Mammary epithelial cell (primary cell): ENCODE measurements at places on chromosomes 2 and 18. TPM values are rescaled to one million over a fixed set of nuclear protein-coding genes. Genes with fewer than 3 reads are reported as not detected.

- DNase-seq, result no peak
Measured at GRCh38 chr2:227491386-227491785, 19.4 kb downstream of the AGFG1 start.

- no peak for DNase-seq
Measured at GRCh38 chr2:68156419-68156818, 1.3 kb upstream of the PNO1 start.

DNA sequence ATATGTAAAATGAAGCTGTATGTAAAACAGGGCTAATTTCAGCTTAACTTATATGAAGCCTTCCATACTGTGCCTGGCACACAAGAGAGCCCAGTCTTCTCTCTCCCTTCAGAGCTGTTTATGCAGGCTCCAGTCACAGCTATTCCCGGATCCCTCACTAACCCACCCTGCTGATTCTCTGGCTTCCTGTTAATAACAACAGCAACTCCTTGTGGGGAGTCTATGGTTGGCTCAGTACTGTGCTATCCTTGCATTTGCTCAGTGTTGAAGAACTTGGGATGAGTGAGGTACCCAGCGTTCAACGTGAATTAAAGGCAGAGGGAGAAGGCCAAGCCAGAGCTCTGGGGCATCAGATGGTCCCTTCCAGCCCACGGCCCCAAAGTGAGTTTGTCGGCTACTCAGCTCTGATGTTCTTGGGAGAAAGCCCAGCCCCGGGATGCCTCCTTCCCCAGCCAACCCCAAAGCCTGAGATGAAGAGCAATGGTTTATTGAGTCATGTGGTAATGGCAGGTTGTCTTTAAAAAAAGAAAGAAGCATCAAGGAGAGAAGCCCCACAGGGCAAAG is 43.2 kb downstream of the PSD4 start:
- DNase-seq, result no peak

DNA sequence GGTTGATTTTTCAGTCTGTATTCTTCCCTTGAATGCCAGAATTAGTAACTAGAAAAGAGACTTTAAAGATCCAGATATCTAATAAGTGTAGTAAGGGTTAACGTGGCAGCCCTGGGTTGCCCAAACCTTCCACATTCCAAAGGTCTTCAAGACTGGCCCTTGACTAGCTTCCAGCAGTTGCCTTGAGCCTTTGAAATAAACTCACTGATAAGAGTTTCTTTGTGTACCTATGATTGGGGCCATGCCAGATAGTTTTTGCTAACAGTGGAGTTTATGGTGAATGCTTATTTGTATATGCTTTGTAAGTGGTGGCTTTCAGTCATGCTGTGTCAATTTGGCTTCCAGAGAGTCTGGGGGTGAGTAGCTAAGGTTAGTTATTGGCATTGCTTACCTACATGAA is 722.3 kb downstream of the RNF144A start:
- no peak for DNase-seq

DNA sequence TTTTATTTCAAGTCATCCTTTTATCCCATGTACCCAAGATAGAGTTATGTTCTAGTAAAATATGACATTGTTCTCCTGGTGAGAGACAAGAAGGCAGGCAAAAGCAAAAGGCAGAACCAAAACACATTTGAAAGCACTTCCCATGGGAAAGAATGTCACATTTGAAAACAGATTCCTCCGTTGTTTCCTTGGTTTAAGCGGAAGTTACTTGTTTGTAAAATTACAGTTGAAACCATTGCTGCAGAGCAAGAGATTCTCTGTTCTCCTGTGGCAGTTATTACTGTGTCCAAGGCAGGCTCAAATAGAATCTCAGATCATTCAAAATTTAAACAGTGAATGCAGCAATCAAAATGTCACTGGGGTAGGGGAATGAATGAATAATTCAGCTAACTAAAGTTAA is 149.6 kb downstream of the MTCL1 start:
- no peak for DNase-seq

DNA sequence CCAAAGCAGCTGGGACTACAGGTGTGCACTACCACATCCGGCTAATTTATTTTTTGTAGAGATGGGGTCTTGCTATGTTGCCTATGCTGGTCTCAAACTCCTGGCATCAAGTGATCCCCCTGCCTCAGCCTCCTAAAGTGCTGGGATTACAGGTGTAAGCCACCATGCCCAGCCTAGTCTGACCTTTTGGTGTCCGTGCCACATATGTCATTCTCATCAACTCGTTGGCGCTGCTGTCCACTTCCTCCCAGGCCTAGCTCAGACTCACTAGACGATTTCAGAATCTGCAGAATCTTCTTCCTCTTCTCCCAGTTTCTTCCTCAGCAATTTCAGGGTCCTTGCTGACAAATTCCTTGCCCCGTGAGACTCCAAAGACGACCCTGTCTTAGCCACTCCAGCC is 39.8 kb upstream of the DNMT3A start:
- no peak for DNase-seq

- no peak for DNase-seq
Measured at GRCh38 chr2:37489041-37489456, 144.6 kb downstream of the QPCT start.

GRCh38 chr18:7370375-7370774 is 139.5 kb downstream of the LRRC30 start:
- no peak for DNase-seq

DNA sequence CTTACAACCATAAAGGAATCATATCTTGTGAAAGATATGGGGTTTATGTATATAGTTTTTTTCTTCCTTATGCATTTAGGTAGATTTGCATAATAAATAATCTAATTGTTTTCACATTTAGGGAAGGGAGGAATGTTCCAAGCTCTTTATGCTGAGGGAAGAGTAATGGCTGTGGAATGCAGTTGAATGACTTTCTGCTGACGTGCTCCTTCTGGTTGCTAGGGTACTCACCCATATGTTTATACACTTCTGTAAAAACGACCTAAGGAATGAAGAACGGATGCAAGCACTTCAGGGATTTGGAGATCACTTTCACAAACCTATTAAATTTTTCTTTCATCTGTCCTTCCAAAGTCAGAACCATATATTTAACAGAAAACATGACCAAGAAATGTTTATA is 29.2 kb upstream of the PPP4R1 start:
- peak; percentile 92 for DNase-seq

- DNase-seq, result no peak
Measured at GRCh38 chr2:201432621-201433393, 18.5 kb downstream of the TRAK2 start.

DNA sequence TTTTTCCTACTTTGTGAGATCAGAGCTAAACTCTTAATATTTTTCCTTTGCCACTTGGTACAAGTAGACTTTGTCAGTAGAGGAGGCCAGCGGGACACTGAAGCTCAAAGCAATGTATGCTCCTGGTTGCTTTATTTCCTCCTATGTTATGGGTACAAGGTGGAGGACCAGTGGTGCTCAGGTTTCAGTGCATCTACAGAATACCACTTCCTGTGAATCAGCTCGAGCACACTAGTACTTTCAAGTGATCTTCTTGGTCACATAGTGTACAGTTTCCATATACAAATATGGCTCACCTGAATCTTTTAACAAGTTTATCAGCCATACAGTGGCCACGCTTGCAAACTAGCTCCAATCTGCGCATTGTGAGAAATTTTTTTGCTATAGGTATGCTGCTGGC is 1674.8 kb upstream of the TMEFF2 start:
- DNase-seq, result no peak

- DNase-seq, result no peak
Measured at GRCh38 chr2:41061356-41061755, 609.5 kb upstream of the SLC8A1 start.

DNA sequence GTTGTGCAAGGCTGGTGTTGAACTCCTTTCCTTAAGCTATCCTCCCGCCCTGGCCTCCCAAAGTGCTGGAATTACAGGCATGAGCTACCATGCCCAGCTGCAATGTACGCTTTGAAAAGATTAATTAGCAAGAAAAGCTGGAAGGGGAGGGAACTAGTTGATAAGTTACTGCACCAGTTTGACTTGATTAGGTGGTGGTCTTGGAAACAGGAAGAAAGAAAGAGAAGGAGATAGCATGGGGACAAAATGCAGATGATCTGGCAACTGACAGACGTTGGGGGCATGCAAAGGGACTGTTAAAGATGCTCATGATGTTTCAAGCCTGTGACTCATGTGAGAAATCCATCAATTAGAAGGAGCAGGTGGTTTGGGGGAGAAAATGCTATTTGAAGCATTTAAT is 68.6 kb downstream of the PLEKHM3 start:
- DNase-seq, result no peak

GRCh38 chr18:69757733-69758132 is 189.9 kb downstream of the CD226 start:
- DNase-seq, result peak; percentile 21

DNA sequence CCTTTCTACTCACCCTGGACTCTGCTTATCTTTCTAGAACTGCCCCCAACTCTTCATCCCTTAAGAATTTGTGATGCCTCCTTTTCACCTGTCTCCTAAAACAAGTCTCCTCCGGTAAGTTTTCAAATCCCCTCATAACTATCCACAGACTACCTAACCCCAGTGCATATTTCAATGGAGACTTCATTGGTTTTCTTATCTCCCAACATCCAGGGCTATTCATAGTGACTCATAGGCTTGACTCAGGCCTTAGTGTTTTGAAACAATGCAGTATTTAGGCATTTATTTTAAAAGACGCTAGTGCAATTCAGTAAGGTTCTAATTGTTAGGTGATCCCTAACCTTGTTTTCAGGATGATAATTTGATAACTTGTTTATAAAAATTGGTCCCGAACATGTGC is 399.2 kb downstream of the CPS1 start:
- peak; percentile 75 for DNase-seq

DNA sequence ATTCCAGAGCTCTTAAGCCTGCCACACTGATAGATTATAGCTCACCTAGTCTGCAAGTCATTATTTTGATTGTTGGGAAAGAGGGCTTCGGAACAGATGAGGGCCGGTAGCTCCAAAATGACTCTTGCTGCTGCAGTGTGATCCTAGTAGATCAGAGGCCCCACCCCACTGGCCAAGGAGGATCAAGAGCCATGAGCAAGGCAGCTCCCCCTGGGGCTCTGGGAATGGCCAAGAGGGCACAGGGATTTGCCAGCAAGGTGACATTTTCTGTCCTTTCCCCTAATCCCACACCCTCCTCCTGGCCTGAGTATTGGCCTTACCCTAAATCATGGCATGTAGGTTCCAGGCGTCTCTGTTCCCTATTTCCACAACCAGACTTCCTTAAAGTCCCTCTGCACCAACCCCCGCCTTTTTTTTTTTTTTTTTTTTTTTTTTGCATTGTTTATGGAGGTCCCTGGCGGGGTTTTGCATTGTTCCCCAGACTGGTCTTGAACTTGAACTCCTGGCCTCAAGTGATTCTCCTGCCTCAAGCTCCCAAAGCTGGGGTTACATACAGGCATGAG is 36.5 kb downstream of the EIF4E2 start:
- no peak for DNase-seq

- DNase-seq, result no peak
Measured at GRCh38 chr2:57908736-57909161, 137.9 kb upstream of the VRK2 start.

DNA sequence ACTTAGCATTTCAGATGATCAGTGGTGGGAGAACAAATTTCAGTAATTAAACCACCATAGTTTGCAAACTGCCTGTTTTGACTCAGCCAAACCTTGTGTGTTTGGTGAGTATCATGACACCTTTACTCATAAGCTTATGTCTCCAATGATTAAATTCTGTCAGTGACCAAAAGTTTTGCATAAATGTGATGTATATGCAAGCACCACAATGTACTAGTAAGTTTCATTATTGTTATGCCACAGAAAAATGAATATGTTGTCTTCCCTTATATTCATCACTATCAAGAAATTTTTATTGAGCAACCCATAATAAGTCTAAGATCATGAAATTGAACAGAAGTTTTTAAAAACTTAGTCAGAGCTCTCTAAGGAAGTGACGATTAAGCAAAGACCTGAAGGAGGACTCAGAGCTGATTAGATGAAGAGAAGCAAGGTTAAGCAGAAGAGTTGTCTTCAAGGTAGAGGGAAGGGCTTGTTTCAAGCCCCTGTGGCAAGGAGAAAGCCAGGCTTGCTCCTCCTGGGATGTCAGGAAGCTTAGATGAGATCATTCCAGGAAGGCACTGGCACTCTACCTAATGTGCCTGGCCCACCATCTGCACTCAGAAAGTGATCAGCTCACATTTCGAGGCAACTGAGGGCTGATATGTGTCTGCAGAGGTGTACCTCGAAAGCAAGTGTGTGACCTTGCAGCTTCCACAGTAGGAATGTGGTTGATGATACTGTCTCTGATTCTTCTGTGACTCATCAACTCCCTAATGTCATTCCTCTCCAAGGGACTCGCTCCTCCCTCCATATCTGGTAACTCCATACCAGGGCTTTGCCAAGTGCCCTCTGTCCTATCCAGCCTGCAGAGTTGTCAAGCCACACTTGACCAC is 54.7 kb downstream of the KCTD18 start:
- peak; percentile 27 for DNase-seq

DNA sequence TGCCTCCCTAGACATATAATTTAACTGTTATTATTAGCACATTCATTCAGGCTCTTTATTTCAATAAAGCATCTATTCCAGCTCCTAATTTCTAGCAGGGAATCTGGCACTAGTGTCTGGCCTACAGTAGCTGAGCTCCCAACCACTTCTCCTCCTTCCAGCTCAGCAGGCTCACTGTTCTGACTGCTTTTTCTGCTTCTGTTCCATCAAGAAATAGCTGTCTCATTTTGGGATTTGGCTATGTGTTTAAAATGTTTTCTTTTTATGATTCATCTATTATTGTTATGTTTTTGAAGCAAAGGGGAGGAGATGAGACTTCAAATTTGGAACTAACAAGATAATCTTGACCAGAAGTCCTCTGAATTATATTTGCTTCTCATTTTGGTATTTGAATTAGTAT is 172.7 kb upstream of the SMAD7 start:
- DNase-seq, result no peak

- DNase-seq, result no peak
Measured at GRCh38 chr18:46213295-46213694, 109.1 kb downstream of the HAUS1 start.

DNA sequence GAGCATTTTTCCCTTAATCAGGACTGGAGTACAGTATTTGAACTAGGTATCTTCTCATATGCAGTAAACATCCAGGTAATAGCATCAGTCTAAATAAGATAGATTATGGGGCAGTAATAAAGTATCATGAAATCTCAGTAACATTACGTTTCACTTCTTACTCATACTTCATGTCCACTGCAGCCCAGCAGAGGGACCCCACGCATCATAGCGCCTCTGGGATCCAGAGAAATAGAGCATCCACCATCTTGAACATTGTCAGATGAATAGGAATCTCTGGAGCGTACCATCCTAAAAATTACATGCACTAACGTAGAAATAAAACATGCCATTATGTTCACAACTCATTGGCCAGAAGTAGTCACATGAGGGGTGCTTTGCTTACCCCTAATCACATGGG is 499.0 kb downstream of the CPS1 start:
- DNase-seq, result no peak

GRCh38 chr2:145751155-145751554 is 1231.2 kb upstream of the ZEB2 start:
- DNase-seq, result no peak

Gene ABCA12
- 21.4 and 38.2 TPM in 2 replicates for total RNA-seq

Gene ESPNL
- total RNA-seq, result not detected in 2 replicates

Gene AOX1
- total RNA-seq, result 75.3 TPM

Gene COL5A2
- total RNA-seq, result 51.7 TPM

Gene GPR45
- not detected for total RNA-seq

Gene SIGLEC15
- not detected in 2 replicates for total RNA-seq

Gene ERMN
- total RNA-seq, result not detected in 2 replicates

Gene CDH20
- not detected for total RNA-seq

Gene PUM2
- total RNA-seq, result 60.8 and 84.3 TPM in 2 replicates

Gene ICA1L
- 10.5 TPM for total RNA-seq
